ENCODE measurements at places on chromosomes 12 and 14.
A peak's percentile ranks its signal among the peaks of the same experiment; 100 is the strongest.

- no peak for DNase-seq
Measured at GRCh38 chr12:2539938-2540337, 254.8 kb upstream of the FKBP4 start.

- DNase-seq = no peak
Measured at GRCh38 chr14:105389976-105390848, 8.1 kb upstream of the TEX22 start.

DNA sequence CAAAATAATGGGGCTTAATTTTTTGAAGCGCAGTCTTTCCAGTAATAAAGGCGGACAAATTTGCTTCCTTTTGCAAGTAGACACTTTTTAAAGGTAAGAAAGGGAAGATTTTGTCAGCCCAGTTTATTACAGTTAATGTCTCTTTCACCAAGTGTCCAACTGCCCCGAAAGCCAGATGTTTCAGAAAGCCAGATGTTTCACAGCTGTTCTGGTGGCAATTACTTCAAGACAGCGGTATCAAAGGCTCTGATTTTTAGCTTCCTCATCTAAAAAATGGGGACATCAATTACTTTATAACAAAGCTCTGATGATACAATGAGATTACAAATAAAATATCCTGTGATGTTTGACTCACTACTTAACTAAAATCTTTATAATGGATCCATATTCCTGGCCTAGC is 1.0 kb downstream of the WBP11 start:
- DNase-seq = no peak

- DNase-seq = peak; percentile 93
Measured at GRCh38 chr12:2877047-2877952, at the start of the genes FOXM1 and RHNO1. Gene FOXM1 (minus strand): TSS chr12:2877174. CDS start chr12:2874478, 2,696 bp downstream. Gene RHNO1 (plus strand): TSS chr12:2877223. CDS start chr12:2885367, 8,144 bp downstream.

GRCh38 chr12:15649347-15649746 is 139.8 kb downstream of the EPS8 start:
- DNase-seq = no peak

DNA sequence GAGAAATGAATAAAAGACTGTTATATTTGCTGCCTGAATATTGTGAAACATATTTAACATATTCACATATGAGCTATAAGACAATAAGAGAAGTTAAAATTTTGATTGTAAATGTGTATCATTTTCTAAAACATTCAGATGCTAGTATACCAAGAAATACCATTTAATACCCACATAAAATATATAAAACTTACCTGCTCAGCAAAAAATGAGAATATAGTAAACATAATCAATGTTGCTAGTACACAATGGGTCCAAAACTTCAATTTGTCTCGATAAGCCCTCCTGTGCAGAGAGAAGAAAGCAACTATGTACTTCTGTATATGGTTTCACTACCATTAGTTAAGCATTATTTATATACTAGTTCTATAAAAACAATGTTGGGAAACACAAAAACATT is 9.6 kb upstream of the SYCP3 start:
- DNase-seq = no peak

DNA sequence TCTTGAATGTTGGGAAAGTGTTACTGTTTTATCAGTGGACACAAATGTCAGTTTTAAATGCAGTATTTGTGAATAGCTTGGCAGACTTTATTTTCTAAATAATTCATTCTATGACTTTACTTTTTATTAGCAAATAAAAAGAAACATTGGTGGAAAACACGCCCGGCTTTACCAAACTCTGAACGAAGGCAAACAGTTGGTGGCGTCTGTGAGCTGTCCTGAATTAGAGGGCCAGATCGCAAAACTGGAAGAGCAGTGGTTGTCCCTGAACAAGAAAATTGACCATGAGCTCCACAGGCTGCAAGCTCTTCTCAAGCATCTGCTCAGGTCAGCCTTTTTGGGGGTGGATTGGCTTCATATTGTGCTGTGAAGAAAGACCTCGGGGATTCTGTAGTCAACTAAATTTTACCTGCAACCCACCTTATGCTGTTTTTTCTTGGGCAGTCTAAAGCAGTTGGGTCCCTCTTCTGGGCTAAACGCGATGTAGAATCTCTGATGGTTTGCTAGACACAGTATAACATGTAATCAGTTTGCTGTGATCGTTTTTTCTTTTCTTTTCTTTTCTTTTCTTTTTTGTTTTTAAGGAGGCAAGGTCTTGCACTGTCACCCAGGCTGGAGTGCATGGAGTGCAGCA is 156.4 kb downstream of the ESR2 start:
- DNase-seq = no peak

DNA sequence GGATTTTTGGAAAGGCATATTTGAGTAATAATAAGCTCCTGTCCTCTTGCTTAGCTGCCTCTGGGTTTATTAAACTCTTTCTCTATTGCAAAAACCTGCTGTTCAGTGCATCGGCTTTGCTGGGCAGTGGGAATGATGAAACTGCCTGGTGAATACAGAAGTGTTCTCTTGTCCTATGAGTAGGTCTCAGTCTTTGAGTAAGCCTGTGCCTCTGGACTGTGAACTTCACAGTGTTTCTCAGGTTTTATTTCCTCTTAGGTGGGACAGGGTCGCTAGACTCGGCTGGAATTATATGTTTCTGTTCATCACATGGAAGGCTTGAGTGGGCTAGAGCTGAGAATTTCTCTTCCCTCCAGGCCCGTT is 46.4 kb downstream of the CRADD start:
- no peak for DNase-seq

DNA sequence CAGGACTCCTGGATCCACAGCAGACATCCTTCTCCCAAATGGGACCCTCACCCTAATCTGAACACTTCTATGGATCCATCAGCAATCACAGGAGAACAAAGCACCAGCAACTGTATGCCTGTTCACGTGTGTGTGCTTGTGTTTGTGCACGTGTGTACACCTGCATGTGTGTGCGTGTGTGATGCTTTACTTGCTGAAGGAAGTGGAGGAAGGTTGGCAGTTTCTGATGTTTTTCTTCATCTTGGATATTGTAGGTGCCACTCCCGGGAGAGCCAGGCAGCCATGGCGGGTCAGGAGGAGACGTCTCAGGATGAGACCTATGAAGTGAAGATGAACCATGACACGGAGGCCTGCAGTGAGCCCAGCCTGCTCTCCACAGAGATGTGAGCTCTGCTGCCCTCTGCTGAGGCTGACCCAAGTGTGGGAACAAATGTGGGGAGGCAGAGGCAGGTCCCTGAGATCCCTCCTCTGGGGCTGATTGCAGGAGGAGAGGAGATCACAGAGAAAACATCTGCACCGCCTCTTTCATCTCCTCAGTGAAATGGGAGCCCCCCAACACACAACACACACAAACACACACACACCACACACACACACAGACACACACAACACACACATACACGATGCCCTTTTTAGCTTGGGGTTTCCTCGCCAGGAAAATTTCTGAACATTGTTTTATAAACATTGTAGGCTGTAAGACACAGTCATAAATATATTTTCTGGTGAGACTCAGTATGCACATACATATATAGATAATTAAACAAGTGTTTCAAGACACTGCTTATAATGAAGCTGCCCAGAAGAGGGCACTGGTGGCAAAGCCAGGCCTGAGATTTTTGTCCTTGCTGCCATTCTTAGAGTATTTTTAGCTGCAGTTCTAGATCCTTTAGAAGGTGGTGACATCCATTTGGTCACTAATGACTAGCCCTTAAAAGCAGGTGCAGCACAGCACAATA is 112.2 kb upstream of the FKBP4 start:
- DNase-seq = peak; percentile 16

GRCh38 chr12:57476162-57476992 is 3.3 kb downstream of the ARHGAP9 start:
- DNase-seq = no peak

GRCh38 chr14:72986857-72987256 is 40.0 kb downstream of the ZFYVE1 start:
- DNase-seq = no peak

- no peak for DNase-seq
Measured at GRCh38 chr14:75049731-75050201, 1.5 kb downstream of the MLH3 start.

- DNase-seq = no peak
Measured at GRCh38 chr12:2693980-2694610, 100.7 kb upstream of the FKBP4 start.

DNA sequence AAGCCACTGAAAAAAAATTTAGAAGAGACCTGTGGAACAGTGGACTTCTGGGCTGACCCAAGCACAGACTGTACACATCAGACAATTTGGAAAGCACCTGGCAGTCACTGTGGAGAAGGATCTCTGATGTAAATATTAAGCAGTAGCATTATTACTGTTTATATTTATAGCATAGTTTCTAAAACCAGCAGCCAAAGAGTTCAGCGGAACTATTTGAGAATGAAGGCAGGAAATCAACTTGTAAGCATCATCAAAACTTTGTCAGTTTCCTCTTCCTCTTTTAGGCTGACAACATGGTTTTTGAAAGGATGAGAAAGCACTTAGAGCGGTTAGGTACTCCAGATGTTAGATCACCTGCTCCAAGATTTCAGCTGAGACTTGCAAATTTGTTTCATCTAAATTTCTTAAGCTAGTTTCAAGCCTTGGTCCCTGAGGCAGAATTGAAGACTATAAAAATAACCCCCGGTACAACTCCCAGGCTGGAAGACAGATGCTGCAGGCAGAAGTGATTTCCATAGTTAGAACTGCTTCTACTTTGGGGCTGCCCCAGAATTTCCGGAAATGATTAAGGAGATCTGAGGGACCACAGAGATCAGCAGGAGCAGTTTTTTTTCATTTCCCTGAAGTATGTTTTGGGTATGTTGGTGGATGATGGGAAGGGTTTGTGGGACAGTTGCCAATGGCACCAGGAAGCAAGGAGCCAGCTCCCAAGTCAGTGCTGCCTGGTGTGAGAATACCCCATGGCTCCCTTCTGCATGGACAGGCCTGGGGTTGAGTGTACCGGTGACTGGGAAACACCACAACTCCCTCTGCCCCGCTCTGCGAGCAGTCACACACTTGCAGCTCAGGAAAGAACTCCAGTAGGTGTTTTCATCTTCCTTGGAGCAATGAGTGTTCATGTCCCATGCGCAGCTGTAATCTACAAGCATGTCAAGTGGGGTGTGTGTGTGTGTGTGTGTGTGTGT is 354.5 kb downstream of the NUAK1 start:
- no peak for DNase-seq

DNA sequence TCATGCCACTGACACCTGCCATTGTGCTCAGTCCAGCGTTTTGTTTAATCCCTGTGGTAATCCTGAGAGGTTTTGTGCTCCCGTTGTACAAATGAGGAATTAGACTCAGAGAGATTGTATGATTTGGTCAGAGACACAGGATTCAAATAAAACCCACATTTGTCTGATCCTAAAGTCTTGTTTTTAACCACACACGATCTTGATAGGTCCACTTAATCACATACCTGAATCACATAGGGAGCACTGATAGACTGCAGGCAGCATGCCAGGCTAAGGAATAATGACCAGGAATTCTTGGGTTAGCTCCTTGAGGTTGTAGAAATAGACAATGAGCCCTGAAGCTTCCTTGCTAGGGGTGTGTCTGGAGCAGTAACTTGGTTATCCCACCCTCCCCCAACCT is 202.6 kb upstream of the RGS6 start:
- no peak for DNase-seq

- no peak for DNase-seq
Measured at GRCh38 chr12:1576410-1577241, 17.8 kb downstream of the FBXL14 start.

DNA sequence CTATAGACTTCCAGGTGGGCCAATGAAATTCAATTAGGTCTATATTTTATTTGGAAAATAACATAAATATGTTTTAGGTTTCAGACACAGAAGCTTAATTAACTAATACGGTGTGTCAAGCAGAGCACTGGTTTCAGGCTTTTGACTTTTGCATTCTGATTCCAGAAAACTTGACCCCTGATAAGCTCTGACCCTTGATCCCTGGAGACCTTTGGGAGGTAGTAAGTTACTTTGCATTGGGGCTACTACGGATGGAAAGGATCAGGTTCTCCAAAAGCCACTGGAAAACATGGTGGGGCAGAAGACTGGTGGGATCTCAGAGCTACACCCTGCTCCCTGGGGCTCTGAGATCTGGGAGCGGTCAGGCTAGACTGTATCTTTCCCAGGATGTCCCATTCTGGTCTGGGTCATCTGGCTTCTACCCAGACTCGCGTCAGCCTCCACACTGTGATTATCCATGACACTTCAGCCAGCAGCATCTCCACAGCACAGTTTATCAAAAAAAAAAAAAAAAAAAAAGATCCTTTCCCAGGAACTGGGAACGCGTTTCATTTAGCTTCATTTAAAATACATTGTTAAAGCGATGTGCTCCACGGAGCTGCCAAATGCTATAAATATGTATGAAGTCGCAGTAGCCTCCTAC is 17.8 kb upstream of the EMP1 start:
- DNase-seq = no peak

- no peak for DNase-seq
Measured at GRCh38 chr14:91310606-91311283, 66.2 kb upstream of the GPR68 start.

DNA sequence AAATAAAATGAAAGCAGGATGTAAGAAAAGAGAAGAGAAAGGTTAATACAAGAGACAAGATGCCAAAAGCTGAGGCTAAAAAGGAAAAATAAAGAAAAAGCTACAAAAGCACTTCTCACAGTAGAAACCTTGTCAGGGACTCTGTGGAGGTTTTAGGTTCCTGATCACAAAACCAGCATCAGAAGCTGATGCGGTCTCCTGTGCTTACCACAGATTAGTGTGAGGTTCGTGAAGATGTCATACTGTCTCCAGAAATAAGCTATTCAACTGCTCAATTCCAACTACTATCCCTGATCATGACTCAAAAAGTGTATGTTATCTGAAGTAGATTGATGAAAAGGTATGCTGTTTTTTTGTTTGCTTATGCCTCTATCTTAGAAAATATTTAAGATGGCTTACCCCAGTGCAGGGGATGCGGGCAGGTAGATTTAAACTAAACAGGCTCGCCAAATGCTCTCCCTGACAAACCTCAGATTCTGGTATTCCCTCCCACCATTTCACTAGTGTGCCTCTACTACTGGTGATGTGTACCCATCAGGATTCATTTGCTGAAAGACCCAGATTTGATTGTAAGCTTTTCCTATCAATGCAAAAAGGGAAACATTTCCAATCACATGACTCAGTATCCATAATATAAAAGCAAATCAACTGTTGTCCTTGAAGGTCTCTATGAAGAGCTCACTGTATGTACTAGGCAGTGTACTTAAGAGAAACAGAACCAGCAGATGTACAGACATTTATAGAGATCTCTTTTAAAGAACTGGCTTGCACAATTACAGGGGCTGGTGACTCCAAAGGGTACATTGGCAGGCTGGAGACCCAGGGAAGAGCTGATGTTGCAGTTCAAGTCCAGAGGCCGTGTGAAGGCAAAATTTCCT is 169.5 kb upstream of the FOXN3 start:
- no peak for DNase-seq
